ENCODE measurements at places on chromosomes 11 and 22.

DNA sequence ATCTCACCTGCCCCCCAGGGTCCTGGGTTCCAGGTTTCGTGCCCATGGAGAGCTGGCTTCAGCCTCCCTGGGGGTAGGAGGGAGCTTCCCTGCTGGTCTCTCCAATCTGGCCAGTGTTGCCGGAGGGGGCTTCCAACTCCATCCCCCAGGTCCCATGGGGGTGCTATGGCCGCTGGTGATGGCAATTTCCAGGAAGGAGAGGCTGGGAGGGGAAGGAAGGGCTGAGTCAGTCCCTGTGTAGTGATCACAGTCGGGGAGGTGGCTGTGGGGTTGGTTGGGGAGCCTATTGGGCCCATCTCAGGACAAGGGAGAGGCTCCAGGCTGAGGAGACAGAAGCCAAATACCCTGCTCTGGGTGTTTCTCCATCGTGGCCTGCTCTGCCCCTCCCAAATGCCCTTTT, 5.7 kb upstream of the CDC42EP2 start:
- no peak for DNase-seq

DNA sequence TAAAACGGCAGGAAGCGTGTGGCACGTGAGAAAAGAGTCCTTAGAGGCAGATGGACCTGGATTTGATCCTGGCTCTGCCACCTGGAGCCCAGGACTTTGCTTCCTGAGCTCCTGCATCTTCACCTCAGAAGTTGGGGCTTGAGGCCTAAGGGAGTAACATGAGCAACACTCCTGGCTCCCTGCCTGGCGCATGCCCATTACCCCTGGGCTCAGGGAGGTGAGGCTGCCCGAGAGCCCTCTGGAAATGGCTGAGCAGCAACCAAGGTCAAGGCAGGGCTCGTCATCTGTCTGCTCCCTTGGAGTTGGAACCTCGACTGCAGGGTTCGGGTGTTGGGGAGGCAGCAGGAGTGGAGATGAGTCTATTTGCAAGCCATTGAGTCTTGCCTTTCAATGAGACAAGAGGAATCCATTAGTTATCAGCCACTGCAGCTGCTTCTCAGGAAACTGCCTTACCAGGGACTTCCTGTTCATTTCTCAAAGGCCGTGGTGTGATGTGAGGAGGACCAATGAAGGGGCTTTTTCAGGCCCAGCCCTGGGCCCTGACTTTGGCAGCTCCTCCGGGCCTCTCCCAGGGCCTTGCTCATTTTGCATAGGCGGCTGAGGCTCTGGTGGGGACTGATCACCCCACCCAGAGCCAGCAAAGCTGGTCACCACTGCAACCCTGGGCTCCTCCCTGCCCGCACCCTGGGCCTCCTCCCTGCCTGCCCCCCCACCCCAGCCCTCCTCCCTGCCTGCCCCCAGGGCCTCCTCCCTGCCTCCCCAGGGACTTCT, 6.4 kb downstream of the FADS2 start:
- no peak for DNase-seq

DNA sequence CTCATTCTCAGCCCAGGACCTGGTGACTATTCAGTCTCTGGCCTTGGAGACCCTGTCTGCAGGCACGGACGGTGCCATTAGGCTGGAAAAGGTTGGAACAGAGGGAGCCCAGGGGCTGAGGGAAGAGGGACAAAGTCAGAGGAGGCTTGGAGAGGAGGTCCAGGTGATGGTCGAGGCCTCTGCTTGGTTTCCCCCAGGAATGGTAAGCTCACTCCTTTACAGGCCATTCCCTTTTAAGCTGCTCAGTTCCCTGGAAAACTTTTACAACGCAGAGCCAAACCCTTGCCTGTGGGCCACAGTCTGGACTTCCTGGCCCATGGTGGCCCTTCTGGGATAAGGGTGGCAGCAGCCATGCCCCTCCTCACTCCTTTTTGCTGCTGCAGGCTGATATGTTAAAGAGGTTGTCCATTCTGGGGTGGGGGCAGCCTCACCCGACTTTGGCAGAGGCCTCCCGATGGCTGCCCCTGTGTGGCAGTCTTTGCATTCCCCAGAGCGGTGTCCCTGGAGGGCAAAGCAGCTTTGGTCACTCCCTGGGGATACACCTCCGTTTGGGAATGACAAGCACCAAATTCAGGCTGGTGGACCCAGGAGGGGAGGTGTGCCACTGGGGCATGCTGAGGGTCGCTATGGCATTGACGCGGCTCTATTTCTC, 34.0 kb upstream of the RFPL3 start:
- no peak for DNase-seq

- DNase-seq, result peak; percentile 17
Measured at GRCh38 chr11:74839971-74840370, 91.3 kb downstream of the RNF169 start.

DNA sequence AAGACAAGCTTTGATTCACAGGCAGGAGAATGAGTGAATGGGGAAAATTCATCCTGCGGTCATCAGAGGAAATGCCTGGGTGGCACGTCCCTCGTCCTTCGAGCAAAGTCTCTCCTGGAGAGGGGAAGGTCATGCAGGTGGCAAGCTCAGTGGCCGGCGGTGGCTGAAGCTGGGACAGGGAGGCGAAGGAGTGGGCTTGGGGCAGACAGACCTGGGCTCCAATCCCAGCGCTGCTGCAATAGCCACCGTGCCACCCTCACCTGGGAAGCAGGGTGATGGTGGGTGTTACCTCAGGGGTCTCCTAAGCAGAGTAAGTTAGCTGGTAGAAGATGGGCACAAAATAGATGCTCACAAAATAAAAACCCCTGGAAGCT, 22.4 kb upstream of the CACNG2 start:
- no peak for DNase-seq

GRCh38 chr22:31045900-31046538, 35.1 kb upstream of the SMTN start:
- no peak for DNase-seq

DNA sequence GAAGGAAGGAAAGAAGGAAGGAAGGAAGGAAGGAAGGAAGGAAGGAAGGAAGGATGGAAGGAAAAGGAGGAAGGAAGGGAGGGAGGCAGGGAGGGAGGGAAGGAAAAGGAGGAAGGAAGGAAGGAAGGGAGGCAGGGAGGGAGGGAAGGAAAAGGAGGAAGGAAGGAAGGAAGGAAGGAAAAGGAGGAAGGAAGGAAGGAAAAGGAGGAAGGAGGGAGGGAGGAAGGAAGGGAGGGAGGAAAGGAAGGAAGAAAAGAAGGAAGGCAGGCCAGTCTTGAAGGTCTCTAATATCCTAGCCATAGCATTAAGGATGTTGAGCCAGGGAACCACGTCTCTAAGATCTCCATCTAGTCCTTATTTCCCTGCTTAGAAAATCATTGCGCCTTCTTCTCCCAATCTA, 78.8 kb downstream of the TMPRSS5 start:
- DNase-seq, result no peak
